Left lung (tissue), 14 donors: ENCODE measurements at places on chromosomes 5 and 9. TPM values are rescaled to one million over a fixed set of nuclear protein-coding genes. Genes with fewer than 3 reads are reported as not detected.

The IRX2 gene
- 53.2 TPM for polyA plus RNA-seq

The APC gene
- 47.2 TPM for polyA plus RNA-seq

The SLC25A2 gene
- 0.23 TPM for polyA plus RNA-seq

The EQTN gene
- polyA plus RNA-seq = 0.38 TPM

The WNK2 gene
- polyA plus RNA-seq = 7.4 TPM

The GCNT4 gene
- 1.1 TPM for polyA plus RNA-seq

The TSSK1B gene
- polyA plus RNA-seq = 0.13 TPM

The THBS4 gene
- 3.8 TPM for polyA plus RNA-seq

The ADGRD2 gene
- polyA plus RNA-seq = 0.10 TPM

The WWC1 gene
- polyA plus RNA-seq = 69.0 TPM

The MTRR gene
- polyA plus RNA-seq = 67.8 TPM

The DDX4 gene
- 0.48 TPM for polyA plus RNA-seq

The ARID3C gene
- 0.13 TPM for polyA plus RNA-seq

The PAM gene
- 158 TPM for polyA plus RNA-seq

The SVEP1 gene
- polyA plus RNA-seq = 29.4 TPM

The LRRC70 gene
- polyA plus RNA-seq = 7.9 TPM

The PCDHB10 gene
- 6.3 TPM for polyA plus RNA-seq

The GPR150 gene
- not detected for polyA plus RNA-seq

The FLT4 gene
- polyA plus RNA-seq = 48.5 TPM

The SOHLH1 gene
- polyA plus RNA-seq = not detected

The ZNF883 gene
- polyA plus RNA-seq = 8.1 TPM

The SLC36A2 gene
- 0.17 TPM for polyA plus RNA-seq

The COL27A1 gene
- polyA plus RNA-seq = 180 TPM

The HTR4 gene
- polyA plus RNA-seq = 1.5 TPM

The GRM6 gene
- 2.2 TPM for polyA plus RNA-seq

The PCDHGA9 gene
- 7.0 TPM for polyA plus RNA-seq

The NKD2 gene
- polyA plus RNA-seq = 11.7 TPM
